ENCODE measurements at places on chromosomes 1 and 21.

DNA sequence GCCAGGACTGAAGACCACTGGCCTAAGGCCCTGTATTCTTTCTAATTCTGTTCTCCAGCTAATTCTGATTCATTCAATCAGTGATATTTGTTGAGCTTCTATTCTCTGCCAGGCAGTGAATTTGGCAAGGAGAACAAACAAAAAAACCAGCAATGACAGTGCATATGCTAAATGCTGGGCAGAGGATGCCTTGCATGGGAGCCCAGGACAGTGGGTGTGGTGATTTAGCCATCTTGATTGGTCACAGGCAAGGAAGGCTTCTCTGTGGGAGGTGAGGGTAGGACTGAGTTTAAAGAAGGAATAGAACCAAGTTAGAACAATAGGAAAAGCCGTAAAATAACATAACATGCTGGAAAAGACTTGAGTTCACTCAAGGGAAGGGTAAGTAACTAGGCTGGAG lies 9.2 kb upstream of the CPT2 start:
- no peak for DNase-seq

- no peak for DNase-seq
These were observed 800.3 kb downstream of the PLA2G4A start for GRCh38 chr1:187629075-187629474.

- no peak for DNase-seq
These were observed 1.4 kb upstream of the YIPF1 start for GRCh38 chr1:53891018-53891417.

GRCh38 chr1:245142171-245142798 lies 12.5 kb upstream of the KIF26B start:
- peak; percentile 28 for DNase-seq
